ENCODE measurements at places on chromosomes 3 and 15.

DNA sequence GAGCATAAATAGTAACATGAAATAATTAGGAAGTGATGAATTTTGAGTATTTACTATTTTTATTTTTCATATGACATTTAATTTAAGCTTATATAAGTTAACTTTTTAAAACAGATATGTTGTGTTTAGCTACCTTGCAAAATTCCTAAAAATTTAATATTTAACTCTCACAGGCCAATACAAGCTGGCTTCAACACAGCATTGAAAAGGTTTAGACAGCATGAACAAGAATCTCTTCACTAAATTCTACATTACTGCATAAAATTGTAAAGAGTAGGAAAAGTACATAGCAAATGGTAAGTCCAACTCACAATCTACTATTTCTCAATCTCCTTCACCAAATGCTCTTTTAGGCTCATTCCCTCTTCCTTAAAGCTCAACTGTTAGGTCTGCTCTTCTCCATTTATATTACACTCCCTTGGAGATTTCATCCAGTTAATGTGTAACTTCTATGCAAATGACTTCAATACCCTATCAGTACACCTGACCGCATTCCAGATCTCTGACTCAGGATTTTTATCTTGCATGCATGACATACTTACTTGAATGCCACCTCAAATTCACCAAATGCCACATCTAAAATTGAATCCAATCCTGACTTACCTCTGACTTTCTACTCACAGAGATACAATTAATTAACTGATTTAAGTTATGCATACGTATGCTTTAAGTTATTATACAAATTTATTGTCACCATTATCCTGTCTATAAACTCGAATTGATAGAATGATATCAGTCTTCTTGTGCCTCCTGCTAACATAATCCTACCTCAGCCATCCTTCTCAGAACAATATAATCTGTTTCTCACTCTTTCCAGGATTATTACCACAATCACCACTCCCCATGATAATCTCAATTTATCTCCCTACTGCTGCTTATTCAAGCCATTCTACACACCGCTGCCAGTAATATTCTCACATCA lies 127.0 kb downstream of the STAG1 start:
- DNase-seq, result no peak

DNA sequence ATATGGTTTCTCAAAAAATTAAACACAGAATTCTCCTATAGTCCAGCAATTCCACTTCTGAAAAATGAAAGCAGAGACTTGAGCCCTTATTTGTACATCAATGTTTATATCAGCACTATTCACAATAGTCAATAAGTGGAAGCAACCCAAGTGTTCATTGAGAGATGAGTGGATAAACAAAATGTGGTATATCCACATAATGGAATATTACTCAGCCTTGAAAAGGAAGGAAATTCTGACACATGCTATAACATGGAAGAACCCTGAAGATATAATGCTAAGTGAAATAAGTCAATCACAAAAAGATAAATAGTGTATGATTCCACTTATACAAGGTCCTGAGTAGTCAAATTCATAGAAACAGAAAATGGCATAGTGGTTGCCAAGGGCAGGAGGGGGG lies 76.6 kb downstream of the MTHFS start:
- DNase-seq, result no peak

GRCh38 chr15:39287322-39288195 lies 293.3 kb upstream of the THBS1 start:
- DNase-seq, result no peak

DNA sequence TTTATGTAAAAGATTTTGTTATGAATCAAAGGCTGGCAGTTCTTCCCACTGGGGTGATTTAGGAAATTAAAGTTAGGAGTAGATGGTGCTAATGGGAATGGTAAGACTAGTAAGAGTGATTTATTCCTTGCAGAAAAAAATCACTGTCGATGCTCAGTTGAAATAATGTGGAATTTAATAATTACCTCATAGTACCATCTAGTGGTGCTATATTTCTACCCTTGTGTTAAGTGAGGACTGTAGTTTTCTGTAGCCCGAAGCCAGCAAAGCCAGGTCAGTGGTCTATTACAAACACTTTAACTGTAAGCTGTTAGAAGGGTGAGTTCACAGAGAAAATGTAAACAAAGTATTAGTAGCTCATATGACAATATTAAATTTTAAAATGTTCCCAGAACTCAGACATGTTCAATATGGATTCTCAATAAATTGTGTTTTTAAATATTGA lies 39.5 kb upstream of the GOLGA8J start:
- DNase-seq, result no peak
